ENCODE measurements at places on chromosomes 5 and 9.
A peak's percentile ranks its signal among the peaks of the same experiment; 100 is the strongest.

GRCh38 chr5:160385496-160385895 lies 14.4 kb downstream of the FAM200C start:
- no peak for DNase-seq

- DNase-seq, result peak; percentile 62
Measured at GRCh38 chr9:126398403-126399058, 71.9 kb downstream of the MVB12B start.

DNA sequence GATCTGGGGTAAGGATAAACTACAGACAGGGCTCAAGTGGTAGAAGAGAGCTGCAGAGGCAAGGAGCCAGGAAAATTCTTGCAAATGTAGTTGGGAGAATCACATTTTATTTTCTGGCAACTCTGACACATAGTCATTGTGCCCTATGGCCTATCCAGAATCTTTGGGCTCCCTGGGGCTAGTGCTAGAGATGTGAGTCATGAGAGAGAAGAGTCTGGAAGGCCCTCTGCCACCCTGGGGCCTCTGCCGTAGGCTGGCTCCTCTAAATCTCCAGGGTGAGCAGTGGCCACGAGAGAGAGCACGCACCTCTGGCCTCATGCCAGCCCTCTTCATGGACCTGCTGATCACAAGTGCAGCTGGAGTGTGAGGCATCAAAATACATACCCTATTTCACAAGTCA lies 74.3 kb upstream of the SSBP2 start:
- no peak for DNase-seq

DNA sequence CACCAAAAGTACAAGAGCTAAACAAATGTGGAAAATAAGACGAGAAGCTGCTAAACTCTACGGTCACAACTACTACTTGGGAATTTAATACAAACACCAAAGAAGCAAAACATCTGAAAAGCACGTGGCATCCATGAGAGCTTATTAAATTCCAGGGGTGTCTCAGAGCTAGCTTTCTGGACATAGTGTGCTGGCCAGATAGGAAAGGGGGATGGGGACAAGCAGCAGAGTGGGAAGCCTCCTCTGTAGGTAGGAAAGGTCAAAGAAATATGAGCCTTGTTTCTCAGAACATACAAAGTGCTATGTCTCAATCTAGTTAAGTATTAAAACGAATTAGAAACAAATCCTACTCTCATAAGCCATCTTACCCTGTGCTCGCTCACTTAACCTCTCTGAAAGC lies 51.3 kb upstream of the GOLPH3 start:
- DNase-seq, result no peak

GRCh38 chr9:16637911-16638310 lies 232.6 kb downstream of the BNC2 start:
- DNase-seq, result no peak

DNA sequence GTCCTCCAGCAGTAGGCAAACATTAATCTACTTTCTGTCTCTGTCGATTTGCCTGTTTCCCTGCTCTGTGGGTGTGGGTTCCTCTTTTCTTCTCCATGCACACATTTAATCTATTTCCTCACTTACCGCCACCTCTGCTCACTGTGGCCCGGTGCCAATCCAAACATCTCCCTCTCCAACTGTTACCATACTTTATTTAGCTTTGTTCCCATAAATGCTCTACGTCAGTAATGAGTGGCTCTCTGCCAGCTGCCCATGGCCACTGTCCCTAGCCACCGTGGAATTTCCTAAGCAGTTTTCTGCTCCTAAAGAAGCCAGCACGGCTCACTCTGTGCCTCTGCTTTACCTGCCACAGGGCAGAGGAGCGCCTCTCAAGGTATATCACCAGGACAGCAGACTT lies 19.5 kb upstream of the GOLPH3 start:
- no peak for DNase-seq
